DMS153 (cell line): ENCODE measurements at places on chromosomes 1 and 21.
A peak's percentile ranks its signal among the peaks of the same experiment; 100 is the strongest.

DNA sequence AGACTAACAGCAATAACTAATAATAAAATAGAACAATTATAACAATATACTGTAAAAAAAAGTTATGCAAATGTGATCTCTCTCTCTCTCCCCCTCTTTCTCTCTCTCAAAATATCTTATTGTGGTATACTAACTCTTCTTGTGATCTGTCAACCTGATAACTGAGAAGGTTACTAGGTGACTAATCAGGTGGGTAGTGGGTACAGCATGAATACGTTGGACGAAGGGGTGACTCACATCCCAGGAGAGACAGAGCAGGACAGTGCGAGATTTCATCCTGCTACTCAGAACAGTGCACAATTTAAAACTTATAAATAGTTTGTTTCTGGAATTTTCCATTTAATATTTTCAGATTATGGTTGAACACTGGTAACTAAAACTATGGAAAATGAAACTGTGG, 257.5 kb downstream of the LRRC40 start:
- DNase-seq, result no peak

DNA sequence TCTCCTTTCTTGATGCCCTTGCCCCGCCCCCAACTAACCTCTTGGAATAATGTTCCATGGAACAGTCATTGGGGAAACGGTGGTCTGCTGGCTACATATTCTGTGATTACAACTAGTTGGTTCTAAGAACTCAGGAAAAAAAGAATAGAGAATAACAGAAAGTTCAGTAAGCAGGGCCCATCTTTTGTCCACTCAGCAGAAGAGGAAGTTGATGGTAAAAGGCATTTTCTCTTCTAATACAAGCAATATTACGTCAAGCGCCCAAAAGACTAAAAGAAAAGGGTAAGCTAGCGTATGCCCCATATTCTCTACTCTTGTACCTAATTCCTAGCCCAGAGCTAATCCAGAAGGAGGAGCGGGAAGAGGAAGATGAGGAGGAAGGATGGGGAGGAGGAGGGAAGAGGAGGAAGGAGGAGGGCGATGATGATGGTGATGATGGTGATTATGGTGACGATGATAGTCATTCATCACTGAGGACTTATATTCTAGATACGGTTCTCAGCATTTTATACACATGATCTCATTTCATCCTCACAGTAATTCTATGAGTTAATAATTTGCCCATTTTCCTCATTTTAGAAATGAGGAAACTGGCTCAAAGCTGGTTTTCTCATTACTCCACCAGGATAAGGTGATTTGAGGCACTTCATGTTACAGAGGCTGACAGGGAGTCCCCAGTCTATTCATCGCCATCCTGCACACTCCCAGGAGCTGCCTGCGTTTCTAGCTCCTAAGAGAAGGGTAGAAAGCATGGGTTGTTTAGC, 76.6 kb upstream of the EFHD2 start:
- DNase-seq, result no peak

- DNase-seq, result peak; percentile 13
These were observed 21.6 kb downstream of the TNN start for GRCh38 chr1:175089136-175089718.

DNA sequence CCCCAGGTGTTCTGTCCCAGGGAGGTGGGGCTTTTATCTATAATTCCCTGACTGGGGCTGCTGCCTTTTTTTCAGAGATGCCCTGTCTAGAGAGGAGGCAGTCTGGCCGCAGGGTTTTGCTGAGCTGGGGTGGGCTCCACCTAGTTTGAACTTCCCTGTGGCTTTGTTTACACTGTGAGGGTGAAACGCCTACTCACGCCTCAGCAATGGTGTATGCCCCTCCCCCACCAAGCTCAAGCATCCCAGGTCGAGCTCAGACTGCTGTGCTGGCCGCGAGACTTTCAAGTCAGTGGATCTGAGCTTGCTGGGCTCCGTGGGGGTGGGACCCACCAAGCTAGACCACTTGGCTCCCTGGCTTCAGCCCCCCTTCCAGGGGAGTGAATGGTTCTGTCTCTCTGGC, 124.3 kb downstream of the CENPF start:
- no peak for DNase-seq

DNA sequence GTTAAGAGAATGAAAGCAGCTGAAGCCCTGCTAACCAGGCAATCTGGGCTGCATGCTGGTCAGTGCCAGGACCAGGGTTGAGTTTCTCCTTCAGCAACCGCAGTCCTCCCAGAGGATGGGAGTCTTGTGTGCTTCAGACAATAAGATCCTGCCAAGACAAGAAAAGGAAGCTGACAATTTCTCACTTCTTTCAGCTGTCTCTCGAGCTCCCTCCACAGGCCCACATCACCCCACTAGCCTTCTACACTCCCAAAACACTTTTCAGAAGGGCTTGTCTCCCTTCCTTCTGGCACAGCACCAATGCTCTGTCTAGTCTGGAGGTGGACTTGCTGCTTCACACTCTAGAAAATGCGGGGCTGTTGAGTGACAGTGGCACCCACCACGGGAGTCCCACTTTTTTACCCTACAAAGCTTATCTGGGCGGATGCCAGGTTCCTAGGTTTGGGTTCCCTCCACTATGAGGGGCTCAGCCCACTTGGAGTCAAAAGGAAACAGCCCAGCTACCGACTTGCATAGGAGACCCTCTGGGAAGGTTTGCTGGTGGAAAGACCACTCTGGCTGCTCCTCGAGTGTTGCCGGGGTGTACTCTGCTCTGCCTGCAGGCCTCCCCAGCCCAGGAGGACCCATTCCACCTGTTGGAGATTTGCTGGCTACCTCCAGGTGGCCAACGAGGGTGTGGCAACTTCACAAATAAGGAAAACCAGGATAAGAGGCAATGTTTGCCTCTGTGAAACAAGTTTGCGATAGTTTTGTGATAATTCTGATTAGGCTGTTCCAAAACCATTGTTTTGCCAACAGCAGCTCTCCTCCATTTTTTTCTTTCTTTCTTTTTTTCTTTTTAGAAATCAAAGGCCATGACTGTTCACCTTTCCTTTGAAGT, 68.9 kb downstream of the TENT5C start:
- DNase-seq, result no peak

GRCh38 chr1:179016706-179017382, 8.8 kb upstream of the FAM20B start:
- peak; percentile 81 for DNase-seq

DNA sequence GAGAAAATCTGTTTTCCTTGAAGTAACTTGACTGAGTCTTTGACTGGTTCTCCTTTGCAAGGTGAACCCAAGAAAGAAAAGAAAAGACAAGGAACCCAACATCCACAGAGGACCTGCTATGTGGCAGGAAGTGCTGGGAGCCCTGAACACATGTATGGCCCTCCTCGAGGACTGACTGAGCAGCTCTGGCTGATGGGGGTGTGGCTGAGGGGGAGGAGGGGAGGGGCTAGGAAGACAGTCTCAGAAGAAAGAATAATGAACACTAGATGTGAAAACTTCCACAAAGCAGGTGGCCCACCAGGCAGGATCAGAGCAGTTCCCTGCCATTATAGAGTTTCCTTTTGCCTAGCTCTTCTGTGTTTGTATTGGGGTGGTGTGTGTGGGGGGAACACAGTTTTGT, 26.1 kb downstream of the NENF start:
- no peak for DNase-seq

- peak; percentile 67 for DNase-seq
These were observed 44.1 kb upstream of the SLC25A33 start for GRCh38 chr1:9494936-9495758.

DNA sequence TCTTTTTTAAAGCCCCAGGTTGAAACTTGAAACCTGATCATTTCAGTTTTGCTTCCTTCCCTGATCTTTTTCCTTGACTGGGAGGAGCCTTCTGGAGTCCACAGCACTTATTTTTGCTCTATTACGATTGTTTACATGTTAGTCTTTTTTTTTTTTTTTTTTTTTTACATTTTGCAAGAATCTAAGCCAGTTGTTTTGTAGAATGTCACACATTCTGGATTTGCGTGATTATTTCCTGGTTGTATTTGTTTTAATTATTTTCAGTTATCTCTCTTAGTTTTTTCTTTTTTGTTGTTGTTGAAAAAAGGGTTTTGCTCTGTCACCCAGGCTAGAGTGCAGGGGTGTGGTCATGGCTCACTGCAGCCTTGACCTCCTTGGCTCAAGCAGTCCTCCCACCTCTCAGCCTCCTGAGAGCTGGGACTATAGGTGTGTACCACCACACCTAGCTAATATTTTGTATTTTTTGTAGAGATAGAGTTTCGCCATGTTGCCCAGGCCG, 32.8 kb downstream of the OSBPL9 start:
- DNase-seq, result no peak
